Activated naive CD8-positive, alpha-beta T cell treated with anti-CD3 and anti-CD28 coated beads, Interleukin-2, amount 50 U/mL, for 16 hours (primary cell): ENCODE measurements at places on chromosomes 11 and 22.

DNA sequence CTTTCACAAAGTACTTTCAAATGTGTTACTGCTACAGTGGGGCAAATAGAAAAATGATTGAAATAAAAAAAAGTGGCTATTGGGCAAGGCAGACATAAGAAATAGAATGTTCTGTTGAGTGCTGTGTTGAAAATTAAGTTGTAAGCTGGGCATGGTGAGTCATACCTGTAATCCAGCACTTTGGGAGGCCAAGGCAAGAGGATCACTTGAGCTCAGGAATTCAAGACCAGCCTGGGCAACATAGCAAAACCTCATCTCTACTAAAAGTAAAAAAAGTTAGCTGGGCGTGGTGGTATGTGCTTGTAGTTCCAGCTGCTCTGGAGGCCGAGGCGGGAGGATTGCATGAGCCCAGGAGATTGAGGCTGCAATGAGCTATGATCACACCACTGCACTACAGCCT is 26.9 kb upstream of the LDHA start:
- DNase-seq, result no peak

GRCh38 chr11:69892237-69892985 is 73.2 kb upstream of the FGF3 start:
- no peak for DNase-seq

DNA sequence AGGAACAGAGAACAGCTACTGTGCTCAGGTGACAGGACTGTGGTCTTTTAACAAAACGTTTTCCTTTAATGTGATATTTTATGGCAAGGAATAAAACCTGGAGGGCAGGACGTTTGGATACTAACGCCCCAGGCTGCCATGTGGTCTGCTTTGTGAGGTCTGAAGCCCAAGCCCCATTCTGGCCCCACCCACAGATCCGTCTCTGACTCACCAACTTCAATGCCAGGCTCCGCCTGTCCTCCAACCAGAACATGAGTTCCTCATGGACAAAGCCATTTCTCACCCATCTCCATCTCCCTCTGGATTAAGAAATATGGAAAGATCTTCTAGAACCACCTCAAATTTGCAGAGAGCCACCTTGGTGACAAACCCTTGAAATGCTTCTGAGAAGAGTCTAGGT is 148.8 kb downstream of the CRYBB2 start:
- no peak for DNase-seq

GRCh38 chr22:17143101-17143500 is 16.0 kb downstream of the HDHD5 start:
- DNase-seq, result no peak

DNA sequence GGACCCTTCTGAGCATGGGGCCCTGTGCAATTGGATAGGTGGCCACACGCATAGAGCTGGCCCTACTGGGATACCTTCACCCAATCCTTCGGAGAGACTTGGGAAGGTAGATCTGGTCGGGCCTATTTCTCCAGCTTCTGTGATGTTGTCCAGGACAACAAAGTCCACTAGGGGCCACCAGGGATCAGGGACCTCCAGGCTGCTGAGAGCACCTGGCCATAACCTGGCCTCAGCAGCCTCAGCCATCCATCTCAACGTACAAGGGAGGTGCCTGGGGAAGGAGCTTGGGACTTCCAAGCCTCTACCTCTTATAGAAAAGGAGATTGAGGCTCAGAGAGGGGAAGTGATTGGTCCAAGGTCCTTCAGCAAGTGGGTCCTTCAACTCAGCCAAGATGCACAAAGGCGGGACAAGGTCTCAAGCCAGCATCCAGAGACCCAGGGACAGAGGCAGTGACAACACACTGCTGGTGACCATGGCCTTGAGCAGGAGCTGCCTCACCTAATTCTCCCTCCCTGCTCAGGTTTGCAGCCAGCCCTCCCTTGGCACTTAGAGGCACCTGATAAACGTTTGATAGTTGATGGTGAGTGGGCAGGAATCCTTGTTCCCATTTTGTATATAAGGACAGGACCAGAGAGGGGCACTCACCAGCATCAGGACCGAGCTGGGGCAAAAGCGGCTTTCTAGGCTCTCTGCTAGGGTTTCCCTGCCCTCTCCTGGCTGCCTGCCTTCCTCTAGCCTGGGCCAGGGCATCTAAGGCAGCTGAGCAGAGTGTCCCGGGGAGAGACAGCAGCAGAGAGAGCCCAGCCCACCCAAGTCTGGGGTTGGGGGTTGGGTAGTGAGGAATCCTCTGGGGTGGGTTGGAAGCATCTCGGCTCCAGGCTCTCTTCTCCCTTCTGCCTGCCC is 4.5 kb downstream of the RAC2 start:
- DNase-seq, result no peak

GRCh38 chr11:45856044-45856468 is 8.8 kb downstream of the CRY2 start:
- DNase-seq, result no peak

- no peak for DNase-seq
Observed at GRCh38 chr11:61401173-61401572, 8.8 kb downstream of the TMEM216 start.

- no peak for DNase-seq
Observed at GRCh38 chr22:45942787-45943493, 34.0 kb downstream of the WNT7B start.

- no peak for DNase-seq
Observed at GRCh38 chr11:65790104-65790901, 3.4 kb downstream of the OVOL1 start.

DNA sequence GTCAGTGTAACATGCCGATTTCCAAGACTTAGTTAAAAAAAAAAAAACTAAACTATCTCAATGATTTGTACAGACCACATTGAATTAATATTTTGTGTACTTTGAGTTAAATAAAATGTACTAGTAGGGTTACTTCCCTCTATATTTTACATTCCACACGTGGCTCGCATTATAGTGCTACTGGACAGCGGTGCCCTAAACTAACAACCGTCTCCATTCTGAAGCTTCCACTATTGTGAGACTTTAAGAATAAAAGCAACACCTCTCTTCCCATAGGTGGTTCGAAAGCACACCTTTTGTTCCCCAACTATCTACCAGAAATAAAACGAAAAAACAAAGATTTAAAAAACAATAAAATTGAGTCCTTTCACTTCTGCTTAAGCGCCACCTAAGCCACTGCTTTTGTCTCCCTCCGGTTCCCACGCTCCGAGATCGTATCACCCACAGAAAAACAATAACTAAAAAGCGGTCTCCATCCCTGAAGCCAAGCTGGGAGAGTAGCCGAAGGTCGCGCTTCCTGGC is 380 bp upstream of the TTC17 start:
- no peak for DNase-seq

DNA sequence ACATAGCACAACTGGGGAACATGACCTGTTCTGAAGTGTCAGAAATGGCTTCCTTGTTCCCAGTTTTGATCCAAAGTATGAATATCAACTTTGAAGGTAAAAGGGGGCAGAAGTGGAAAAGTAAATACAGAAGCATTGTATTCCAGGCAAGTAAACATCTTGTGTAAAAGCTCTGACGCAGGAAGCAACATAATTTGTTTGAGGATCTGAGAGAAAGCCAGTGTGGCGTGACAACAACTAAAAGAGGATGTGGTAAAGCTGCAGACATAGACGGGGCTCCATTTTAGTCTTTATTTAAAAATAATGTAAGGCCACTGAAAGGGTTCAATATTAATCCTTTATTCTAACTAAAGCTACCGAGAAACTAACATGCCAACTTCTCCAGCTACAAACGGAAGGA is 310.2 kb downstream of the DLG2 start:
- DNase-seq, result no peak

- DNase-seq, result no peak
Observed at GRCh38 chr11:107859459-107860239, 1.1 kb upstream of the SLC35F2 start.

GRCh38 chr11:109785714-109786113 is 307.5 kb upstream of the ZC3H12C start:
- no peak for DNase-seq

- no peak for DNase-seq
Observed at GRCh38 chr22:24323695-24324094, 53.1 kb downstream of the SPECC1L start.

GRCh38 chr22:25380122-25380747 is 160.8 kb downstream of the CRYBB2 start:
- no peak for DNase-seq

- DNase-seq, result no peak
Observed at GRCh38 chr11:11416502-11416901, 63.5 kb upstream of the CSNK2A3 start.

- no peak for DNase-seq
Observed at GRCh38 chr11:61138935-61139334, 22.3 kb downstream of the VPS37C start.

DNA sequence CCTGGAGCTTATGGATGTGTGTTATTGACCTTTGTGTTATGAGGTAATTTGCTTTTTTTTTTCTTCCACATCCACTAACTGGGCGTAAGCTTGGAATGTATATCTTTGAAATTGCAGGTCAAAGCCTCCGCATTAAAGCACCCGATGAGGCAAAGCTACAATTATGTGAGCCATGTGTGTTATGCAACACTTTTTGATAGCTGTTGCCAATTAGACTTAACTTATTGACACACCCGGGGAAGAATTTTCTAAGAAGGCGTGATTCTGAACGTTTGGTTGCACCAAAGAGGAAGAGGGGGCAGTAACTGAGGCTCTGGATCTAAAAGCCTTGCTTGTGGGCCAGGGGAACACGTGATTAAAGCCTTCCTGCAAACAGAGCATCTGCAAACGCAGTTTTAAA is 610 bp upstream of the TEX12 start:
- DNase-seq, result no peak

DNA sequence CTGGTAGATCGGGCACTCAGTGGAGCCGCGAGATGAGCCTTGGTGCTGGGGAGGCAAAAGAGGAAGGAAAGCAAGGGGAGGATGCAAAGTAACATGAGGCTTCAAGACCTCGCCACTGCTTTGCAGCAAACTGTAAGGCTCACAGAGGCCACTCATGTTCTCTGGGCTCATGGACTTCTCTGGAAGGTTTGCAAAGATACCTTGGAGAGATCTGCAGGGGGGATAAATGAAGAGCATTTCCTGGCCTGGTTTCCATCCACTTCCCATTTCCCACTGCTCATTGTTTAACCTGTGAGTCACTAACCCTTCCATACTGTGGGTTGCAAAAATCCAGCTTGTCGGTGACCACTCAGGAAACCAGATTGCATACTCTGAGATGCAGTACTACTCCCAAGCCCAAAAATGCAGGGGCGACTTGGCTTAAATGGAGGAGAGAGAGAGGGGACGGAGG is 38.5 kb downstream of the OSBP2 start:
- no peak for DNase-seq

DNA sequence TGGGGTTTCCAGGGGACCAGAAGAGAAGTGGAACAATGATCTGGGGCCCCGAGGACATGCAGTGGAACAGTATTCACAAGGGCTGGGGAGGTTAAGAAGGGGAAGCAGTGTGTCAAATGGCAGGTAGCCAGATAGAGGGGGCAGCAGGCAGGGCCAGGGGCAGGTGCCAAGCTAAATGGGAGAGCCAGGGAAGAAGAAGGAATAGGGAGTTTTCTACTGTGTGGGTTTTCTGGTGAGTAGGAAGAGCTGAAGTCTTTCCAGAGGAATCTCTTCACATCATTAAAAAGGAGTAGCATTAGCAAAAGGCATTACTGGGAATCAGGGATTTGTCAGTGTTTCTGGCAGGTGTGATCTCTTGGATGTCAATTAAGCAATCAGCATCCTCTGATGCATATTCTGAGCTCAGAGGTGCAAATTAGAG is 55.8 kb downstream of the IRAG1 start:
- no peak for DNase-seq

- DNase-seq, result no peak
Observed at GRCh38 chr11:2131371-2132236, 7.6 kb downstream of the IGF2 start.

DNA sequence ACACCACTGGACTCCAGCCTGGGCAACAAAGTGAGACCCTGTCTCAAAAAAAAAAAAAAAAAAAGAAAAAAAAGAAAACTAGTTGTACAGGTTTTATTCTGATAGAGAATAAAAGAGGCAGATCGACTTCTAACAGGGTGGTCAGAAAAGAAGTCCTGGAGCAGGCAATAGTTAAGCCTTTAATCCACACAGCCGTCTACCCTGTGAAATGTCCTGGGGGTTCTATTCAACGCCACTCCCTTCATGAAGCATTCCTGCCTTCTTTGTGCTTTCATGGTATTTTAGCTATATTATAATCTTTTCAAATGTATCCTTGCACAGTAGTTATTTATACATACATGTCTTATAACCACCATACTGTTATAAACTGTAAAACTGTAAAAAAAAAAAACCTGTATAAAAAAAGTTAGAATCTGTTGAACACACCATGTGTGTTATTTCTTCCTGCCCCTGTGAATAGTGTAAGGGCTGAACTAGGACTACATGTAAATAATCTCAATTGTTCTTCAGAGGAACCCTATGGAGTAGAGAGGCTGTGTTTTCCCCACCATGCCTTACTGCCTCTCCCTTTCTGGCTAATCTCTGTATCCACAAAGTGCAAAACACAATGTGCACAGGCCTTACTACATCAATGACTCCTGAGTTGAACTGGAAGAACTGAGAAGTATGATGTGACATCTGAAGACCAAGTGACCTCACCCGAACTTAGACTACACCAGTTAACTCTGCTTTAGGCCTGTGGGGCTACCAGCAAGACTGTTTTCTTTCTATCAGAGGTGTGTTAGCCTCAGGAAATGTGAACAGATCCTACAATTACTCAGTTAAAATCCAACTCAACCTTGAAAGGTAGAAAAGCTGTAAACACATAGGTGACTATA is 25.3 kb downstream of the PRCP start:
- DNase-seq, result no peak

- DNase-seq, result no peak
Observed at GRCh38 chr22:19109198-19110063, 12.8 kb downstream of the DGCR2 start.

- no peak for DNase-seq
Observed at GRCh38 chr11:85236211-85236610, 390.9 kb downstream of the DLG2 start.

DNA sequence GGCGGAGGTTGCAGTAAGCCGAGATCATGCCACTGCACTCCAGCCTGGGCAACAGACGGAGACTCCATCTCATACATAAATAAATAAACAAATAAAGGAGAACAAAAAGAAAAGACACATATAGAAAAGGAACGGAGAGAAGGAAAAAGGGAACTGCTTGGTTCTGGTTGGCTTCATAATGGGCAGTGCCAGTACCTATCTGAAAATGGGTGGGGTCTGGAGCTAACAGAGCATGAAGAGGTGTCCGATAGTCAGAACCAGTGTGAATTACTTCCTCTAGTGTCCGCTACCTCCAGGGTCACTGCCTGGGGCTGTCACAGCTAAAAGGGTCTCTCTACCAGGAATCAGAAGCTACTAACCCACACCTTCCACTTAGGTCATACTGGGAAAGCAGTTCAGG is 27.2 kb upstream of the TTC28 start:
- DNase-seq, result no peak

DNA sequence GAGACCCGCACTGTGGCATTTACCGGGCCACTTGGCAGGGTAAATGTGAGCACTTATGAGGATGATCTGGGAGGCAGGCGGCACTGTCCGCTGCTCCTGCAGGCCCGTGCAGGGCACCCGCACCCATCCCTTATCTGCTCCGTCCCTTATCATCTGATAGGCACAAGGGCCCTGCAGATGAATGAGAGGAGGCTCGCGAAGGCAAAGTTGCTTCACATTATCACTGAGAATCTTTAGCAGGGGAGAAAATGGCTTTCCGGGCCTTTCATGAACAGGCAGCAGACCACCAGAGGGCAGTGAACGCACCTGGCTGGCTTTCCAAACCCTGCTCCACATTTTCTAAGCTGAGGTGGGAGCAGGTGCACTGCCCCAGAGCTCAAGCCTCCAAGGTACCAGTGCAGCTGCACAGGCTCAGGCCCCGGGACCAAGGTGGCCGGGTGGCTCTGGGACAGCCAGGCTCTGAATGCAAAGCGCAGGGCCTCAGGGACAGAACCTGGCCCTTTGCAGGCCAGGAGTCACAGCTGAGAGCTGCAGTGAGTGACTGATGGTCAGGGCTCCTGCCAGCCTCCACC is 165.6 kb downstream of the SHANK2 start:
- no peak for DNase-seq
